ENCODE measurements at places on chromosomes 12 and 14. TPM values are rescaled to one million over a fixed set of nuclear protein-coding genes. Genes with fewer than 3 reads are reported as not detected.

Gene TAS2R8
- total RNA-seq = 0.09 TPM

Gene AHNAK2
- 78.0 TPM for total RNA-seq

Gene CLEC1B
- not detected for total RNA-seq

Gene TPH2
- not detected for total RNA-seq

Gene C12orf76
- total RNA-seq = 15.6 TPM

Gene FOXA1
- total RNA-seq = 0.09 TPM

Gene PIK3C2G
- not detected for total RNA-seq

Gene CRACR2A
- 7.8 TPM for total RNA-seq

Gene CBLN3
- total RNA-seq = 1.3 TPM

Gene NRL
- total RNA-seq = 0.45 TPM

Gene HDAC7
- 60.9 TPM for total RNA-seq

Gene CACNA1C
- not detected for total RNA-seq

Gene RFX4
- total RNA-seq = not detected

Gene RIN3
- total RNA-seq = 4.9 TPM

Gene SIX1
- 0.27 TPM for total RNA-seq

Gene NGB
- total RNA-seq = not detected

Gene GALNT16
- total RNA-seq = 0.19 TPM

Gene KIF5A
- total RNA-seq = under 0.01 TPM

Gene LRIG3
- total RNA-seq = 67.8 TPM

Gene RALGAPA1
- total RNA-seq = 24.7 TPM

Gene STXBP6
- total RNA-seq = not detected

Gene KRT85
- not detected for total RNA-seq

Gene CLEC4E
- total RNA-seq = not detected

Gene SLC5A8
- not detected for total RNA-seq

Gene SCFD1
- total RNA-seq = 85.9 TPM

Gene SYNDIG1L
- total RNA-seq = not detected

Gene GSG1
- 0.09 TPM for total RNA-seq

Gene VPS33A
- total RNA-seq = 18.2 TPM

Gene SERPINA3
- 36.9 TPM for total RNA-seq

Gene TMPRSS12
- not detected for total RNA-seq

Gene EIF2B1
- 31.5 TPM for total RNA-seq

Gene RPS6KA5
- total RNA-seq = 2.1 TPM

Gene HELB
- 1.3 TPM for total RNA-seq

Gene HECTD4
- total RNA-seq = 15.6 TPM

Gene KRT1
- total RNA-seq = not detected

Gene TSPAN19
- not detected for total RNA-seq

Gene PRB3
- total RNA-seq = not detected

Gene BHLHE41
- total RNA-seq = 0.09 TPM

Gene RNF212B
- not detected for total RNA-seq

Gene KRT76
- total RNA-seq = not detected

Gene FAM181A
- total RNA-seq = not detected

Gene ZFHX2
- total RNA-seq = 0.27 TPM

Gene LYZ
- not detected for total RNA-seq

Gene IL26
- total RNA-seq = not detected

Gene OAS1
- 4.9 TPM for total RNA-seq

Gene C3AR1
- 0.28 TPM for total RNA-seq

Gene KLRF1
- total RNA-seq = not detected

Gene MGAT4C
- not detected for total RNA-seq

Gene PLA2G1B
- total RNA-seq = not detected

Gene EPS8
- total RNA-seq = 15.7 TPM

Gene NGDN
- total RNA-seq = 56.8 TPM

Gene RBP5
- 0.19 TPM for total RNA-seq

Gene PRH2
- total RNA-seq = not detected

Gene CD27
- 0.09 TPM for total RNA-seq

Gene RPL10L
- not detected for total RNA-seq

Gene GLS2
- under 0.01 TPM for total RNA-seq
